Stimulated activated CD4-positive, alpha-beta T cell treated with anti-CD3 and anti-CD28 coated beads, Interleukin-12 subunit alpha, Interleukin-12 subunit beta, amount 100 ng/mL, for 4 hours (primary cell): ENCODE measurements at places on chromosomes 7 and 10.

GRCh38 chr7:65915921-65916657, 43.2 kb downstream of the VKORC1L1 start:
- DNase-seq = no peak

DNA sequence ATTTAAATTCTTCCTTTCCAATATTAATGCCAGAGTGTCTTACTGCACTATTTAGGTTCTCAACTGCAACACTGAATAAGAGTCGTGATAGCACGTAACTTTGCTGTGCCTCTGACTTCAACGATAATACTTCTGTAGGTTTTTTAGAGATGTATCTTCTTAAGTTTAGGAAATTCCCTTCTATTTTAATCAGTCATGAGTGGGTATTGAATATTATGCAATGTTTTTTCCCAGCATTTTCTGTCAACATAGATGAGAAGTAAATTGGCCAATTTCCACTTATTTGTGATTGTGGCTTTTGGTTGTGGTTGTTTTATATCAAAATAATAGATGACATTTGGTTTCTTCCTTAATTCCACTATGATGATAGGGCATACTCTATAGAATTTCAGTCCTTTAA, 6.7 kb upstream of the STK17A start:
- DNase-seq = no peak

DNA sequence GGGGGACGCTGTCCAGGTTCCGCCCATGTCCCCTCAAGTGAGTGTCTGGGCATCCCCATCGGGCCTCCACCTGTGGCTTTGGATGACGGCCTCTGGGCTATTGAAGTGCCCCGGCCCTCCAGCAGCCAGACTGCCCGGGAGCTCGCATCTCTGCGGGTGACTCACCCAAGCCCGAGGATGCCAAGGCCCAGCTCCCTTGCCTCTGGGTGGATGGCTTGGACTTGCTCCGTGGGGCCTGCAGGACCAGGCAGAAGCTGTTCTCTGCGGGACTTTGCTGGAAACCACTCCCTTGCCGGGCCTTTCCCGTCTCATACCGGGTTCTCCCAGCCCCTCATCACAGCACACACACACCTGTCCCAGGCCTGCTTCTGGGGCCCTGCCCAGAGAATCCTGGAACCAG, 22.4 kb downstream of the DPYSL4 start:
- DNase-seq = no peak

DNA sequence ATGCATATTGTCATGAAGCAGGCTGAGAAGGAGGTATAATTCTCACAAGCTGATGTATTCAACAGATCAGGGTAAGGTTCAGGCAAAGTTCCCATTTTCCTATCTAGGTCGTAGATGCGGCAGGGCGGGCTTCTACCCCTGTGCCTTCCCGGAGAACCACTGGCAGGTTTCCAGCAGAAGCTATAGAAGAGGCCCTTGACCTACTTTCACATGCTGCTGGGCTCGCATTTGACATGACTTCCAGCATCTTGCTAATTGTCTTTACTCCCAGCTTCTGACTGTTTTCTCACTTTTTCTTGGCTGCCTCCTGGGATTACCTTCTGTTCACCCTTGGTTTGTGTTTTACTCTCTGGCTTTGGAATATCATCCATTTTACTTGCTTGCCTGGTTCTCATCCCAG, 32.6 kb upstream of the ORC5 start:
- DNase-seq = no peak

GRCh38 chr7:20778063-20778721, 8.5 kb downstream of the SP8 start:
- DNase-seq = no peak

DNA sequence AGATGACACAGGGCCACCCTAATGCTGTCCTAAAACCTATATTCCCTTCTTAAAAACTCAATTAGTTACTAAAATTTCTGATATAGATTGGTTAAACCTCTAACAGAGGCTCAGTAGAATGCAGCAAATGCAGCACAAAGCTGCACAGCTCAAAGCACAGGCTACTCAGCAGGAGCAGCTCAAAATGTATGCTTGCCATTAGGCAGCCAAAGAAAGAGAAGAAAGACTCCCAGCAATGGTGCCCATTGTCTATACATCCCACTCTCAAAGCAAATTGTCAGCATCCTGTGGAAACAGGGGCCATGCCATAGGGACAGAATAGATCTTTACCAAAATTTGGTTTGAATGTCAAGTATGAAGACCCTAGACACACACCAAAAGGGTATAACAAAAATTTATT, 73.5 kb downstream of the TFPI2 start:
- no peak for DNase-seq

DNA sequence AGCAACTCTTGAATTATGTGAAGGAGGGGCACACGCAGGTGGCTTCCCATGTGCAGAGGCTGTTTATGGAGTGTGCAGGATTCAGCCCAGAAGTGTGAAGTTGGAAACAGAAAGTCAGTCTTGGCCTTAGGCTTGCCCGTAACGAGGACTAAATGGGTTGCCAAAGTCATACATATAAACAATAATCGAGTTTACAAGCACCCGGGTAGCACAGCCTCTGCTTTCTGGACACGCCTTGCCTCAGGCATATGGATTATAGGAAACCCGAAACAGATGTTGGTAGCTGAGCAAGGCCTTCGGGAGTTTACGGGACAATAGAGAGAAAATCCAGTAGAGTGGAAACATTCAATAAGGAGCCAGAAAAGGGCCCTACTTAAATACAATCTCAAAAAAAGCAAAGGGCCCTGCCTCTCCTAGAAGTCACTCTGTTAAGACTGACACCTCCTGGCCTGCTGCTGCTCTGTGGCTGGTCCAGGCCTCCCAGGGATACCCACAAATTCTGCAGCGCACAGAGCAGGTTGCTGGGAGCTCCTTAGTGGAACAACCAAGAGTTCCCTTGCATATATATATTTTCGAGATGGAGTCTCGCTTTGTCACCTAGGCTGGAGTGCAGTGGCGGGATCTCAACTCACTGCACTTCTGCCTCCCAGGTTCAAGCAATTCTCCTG, 48.5 kb downstream of the SMKR1 start:
- no peak for DNase-seq

DNA sequence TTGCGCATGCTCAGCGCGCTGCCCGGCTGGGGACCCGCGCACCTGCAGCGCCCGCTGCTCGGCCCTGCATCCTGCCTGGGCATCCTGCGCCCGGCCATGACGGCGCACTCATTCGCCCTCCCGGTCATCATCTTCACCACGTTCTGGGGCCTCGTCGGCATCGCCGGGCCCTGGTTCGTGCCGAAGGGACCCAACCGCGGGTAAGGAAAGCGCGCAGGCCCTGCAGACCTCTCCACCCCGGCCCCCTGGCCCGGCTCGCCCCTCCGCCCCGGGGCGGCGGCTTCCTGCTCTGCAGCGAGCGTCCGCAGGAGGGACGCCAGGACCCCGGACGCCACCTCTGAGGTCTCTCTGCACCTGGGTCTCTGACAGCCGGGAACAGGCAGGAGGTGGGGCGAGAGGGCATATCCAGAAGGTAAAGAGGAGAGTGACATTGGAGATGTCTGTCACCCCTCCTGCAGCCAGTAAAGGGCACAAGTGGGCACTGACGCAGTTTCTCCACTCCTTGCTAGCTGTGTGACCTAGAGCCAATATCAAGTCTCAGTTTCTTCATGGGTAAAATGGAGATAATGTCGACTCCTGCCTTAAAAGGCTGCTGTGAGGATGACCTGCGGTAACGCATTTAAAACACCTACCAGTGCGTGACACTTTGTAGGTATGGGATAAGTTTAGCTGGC, 338 bp downstream of the ATP6V0E2 start:
- no peak for DNase-seq

- no peak for DNase-seq
These were observed 18.5 kb downstream of the PIK3CG start for GRCh38 chr7:106883456-106884026.

GRCh38 chr7:26182706-26183105, 17.8 kb downstream of the HNRNPA2B1 start:
- DNase-seq = no peak

- DNase-seq = no peak
These were observed 119.4 kb downstream of the CDK6 start for GRCh38 chr7:92716825-92717580.

GRCh38 chr10:70752571-70752970, 32.6 kb downstream of the TBATA start:
- DNase-seq = no peak

GRCh38 chr7:115662676-115663075, 367.9 kb downstream of the TFEC start:
- DNase-seq = no peak

DNA sequence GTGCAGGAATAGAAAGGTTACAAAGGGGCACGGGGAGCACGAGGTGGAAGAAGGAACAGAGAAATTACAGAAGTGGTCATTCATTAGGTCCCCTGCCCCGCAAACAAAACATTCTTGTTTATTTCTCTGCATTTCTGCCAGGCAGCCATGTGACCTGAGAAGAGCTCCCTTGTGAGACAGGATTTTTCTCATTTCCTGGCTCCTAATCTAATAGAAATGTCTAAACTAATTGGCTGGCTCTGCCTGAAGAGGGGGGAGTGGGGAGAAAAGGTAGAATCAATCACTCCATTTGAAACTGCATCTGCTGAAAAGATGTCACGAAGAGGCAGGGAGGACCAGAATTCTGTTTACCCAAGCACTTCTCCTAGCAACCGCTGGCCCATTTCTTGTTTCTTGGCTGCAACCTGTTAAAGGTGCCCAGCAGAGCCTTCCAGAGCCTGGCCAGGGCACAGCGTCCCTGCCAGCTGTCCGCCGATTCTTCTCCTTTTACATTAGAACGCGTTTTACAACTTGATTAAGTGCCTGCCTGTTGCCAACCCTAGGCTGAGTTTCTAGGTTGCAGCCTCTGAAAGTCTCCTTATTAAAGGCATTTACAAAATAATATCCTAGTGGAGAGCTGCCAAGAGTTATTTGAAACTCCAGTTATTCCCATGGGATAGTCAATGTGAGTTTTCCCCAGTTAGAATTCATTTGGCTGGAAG, 1227.6 kb downstream of the TYW1 start:
- DNase-seq = no peak
